ENCODE measurements at places on chromosomes 12 and 14. TPM values are rescaled to one million over a fixed set of nuclear protein-coding genes. Genes with fewer than 3 reads are reported as not detected.

The VDR gene
- total RNA-seq = 0.59 TPM

DNA sequence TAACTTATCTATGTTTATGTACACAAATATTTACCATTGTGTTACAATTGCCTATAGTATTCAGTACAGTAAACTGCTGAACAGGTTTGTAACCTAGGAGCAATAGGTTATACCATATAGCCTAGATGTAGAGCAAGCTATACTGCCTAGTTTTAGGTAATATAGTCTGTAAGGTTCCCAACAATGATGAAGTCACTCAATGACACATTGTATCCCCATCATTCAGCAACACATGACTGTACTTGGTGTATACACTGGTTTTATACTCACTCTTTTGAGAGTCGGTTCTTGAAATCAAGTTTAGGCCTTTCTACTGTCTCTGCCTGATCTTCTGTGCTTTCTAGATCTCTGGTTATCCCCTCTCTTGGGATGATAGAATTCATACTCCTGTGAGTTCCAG is 5.5 kb downstream of the RNASE1 start:
- no peaks in the 10 kb centered on the region for H3K36me3 ChIP-seq
- H3K27me3 ChIP-seq = no peaks in the 10 kb centered on the region
- H3K4me3 ChIP-seq = no peak overlapping the region
- H3K27ac ChIP-seq = no peak overlapping the region

GRCh38 chr12:47773062-47773857 is at the start of gene SLC48A1:
Gene SLC48A1, plus strand, starts transcription at chr12:47773238. Its CDS starts 67 bp downstream, at chr12:47773305.
- no peak for DNase-seq
- no peaks in the 10 kb centered on the region for H3K36me3 ChIP-seq
- H3K4me1 ChIP-seq = no peaks in the 10 kb centered on the region
- H3K4me3 ChIP-seq = peak within 1 kb of the TSS; percentile 91
- H3K27me3 ChIP-seq = no peaks in the 10 kb centered on the region
- H3K27ac ChIP-seq = peak within 1 kb of the TSS; percentile 83

DNA sequence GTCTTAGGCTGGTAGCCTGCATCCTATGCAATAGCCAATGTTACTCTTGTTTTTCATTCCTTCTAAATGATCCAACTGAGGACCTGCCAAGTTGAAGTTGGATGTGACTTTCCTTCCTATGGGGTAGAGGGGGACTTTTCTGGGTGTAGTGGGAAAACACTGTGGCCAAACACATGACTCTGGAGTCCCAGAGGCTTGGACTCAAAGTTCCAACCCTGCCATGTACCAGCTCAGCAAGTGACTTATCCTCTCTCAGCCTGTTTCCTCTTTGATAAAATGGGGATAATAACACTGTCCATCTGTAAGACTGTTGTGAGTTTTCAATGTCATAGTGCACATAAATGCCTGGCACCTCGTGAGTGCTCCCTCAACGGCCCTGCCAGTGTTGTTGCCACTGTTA is 97.0 kb downstream of the ZFP36L1 start:
- H3K4me3 ChIP-seq = no peak overlapping the region
- H3K36me3 ChIP-seq = no peaks in the 10 kb centered on the region
- H3K4me1 ChIP-seq = peaks cover 27% of the 10 kb centered on the region
- no peaks in the 10 kb centered on the region for H3K27me3 ChIP-seq

The LMO3 gene
- total RNA-seq = 8.2 TPM

DNA sequence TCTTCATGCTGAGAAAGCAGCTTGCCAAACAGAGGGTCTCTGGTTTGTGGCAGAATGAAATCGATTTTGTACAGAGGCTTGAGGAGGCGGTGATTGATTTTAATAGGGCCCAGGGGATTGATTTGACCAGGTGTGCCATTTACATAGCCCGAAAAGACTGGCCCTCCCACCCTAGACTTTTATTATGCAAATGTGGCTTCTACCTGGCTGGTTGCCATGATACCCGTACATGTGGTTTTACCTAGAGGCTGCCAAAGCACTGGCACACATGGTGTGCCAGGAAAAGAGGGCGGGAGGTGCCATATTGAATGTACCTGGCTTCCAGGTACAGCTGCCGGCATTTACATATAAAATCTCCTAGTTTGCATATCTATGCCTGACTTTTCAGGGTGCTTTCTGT is 18.0 kb upstream of the GUCY2C start:
- no peak overlapping the region for H3K4me3 ChIP-seq
- H3K4me1 ChIP-seq = no peaks in the 10 kb centered on the region
- H3K27ac ChIP-seq = no peak overlapping the region
- H3K36me3 ChIP-seq = no peaks in the 10 kb centered on the region

- no peak overlapping the region for H3K4me3 ChIP-seq
- DNase-seq = no peak
- no peaks in the 10 kb centered on the region for H3K27me3 ChIP-seq
- H3K27ac ChIP-seq = no peak overlapping the region
- no peaks in the 10 kb centered on the region for H3K4me1 ChIP-seq
Measured at GRCh38 chr12:67202011-67202677, 67.0 kb upstream of the CAND1 start.

DNA sequence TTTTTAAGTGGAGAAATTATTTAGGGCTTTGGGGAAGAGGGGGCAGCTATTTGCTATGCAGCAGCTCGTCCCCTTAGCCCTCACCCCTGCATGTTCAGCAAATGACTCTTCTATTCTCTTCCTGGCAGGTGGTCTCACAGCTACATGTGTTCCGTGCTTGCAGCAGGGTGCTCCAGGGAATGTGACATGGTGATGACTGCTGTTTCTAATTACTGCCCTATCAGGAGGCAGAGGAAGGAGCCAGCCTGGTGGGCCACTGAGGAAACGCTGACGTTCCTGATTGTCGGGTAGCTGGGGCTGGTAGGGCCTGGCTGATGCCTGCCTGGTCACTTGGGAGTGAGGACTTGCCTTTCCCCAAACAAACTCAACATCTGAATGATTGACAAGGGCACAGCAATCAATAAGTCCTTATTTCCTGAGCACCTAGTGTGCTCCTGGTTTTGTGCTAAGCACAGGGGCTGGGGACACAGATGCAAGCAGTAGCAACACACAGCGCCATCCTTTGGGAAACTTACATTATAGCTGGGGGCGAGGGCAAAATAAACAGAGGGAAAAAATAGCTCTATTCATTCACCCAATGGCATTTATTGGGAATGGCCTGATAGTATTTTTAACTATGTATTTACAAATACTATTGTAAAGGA is 377.8 kb downstream of the FUT8 start:
- no peaks in the 10 kb centered on the region for H3K27me3 ChIP-seq
- no peaks in the 10 kb centered on the region for H3K36me3 ChIP-seq
- no peak overlapping the region for H3K4me3 ChIP-seq
- DNase-seq = no peak

The ACVRL1 gene
- 48.1 TPM for total RNA-seq

The CCNT1 gene
- 12.5 TPM for total RNA-seq

The TTC9 gene
- total RNA-seq = 2.2 TPM

The RFX4 gene
- total RNA-seq = not detected

GRCh38 chr14:83300476-83301064 is 1766.9 kb upstream of the SEL1L start:
- H3K4me1 ChIP-seq = no peaks in the 10 kb centered on the region
- no peaks in the 10 kb centered on the region for H3K36me3 ChIP-seq
- H3K27ac ChIP-seq = no peak overlapping the region
- no peak for DNase-seq
- H3K4me3 ChIP-seq = no peak overlapping the region

DNA sequence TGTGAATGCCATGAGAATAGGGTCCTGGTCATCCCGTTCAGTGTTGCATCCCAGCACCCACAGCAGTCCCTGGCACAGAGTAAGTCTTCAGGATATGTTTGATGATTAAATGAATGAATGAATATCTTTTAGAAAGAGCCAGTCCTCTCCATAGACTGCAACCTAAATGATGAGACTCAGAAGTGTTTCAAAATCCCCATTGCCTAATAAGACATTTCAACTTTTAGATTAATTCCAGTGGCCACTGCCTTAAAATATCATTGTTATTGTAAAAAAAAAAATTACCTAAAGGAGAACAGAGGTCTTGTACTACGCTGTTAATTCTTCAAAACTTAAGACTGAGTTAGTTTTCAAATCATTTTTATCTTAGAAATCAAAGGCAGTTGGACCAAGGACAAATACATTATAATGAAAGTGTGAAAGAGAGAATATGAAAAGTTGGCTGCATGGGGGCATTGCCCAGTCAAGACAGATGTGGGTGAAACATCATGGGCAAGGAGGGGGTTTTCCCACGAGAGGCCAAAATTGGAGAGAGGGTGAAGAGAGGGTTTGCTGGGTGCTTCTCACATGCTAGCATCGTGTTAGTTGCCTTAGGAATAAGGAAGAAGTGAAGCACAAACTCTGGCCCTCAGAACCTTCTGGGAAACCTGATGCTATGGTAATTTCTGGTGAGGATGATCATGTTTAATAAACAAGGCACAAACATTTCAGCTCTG is 26.3 kb upstream of the CPM start:
- H3K27me3 ChIP-seq = no peaks in the 10 kb centered on the region
- no peak overlapping the region for H3K27ac ChIP-seq
- no peak for DNase-seq

The WDHD1 gene
- total RNA-seq = 0.59 TPM

- no peaks in the 10 kb centered on the region for H3K36me3 ChIP-seq
- no peaks in the 10 kb centered on the region for H3K4me1 ChIP-seq
- H3K27me3 ChIP-seq = no peaks in the 10 kb centered on the region
- no peak overlapping the region for H3K27ac ChIP-seq
- DNase-seq = no peak
Measured at GRCh38 chr12:66052988-66053615, 77.4 kb downstream of the LLPH start.

DNA sequence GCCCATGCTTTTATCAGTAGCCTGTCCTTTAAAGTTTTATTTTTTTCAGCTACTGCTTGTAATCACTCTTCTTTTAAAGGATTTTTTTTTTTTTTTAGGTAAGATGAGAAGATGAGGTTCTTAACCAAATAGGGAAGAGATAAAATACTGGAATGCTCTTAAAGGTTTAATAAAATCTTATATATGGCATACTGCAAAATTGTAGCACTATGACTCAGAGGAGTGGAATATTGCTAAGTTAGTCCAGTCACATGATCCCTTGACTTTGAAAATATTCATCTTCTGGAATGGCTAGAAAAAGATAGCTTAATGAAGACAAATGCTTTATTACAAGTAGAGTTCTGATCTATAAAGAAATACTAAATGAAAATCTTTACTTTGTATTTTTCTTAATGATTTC is 116.6 kb downstream of the NAV3 start:
- H3K27me3 ChIP-seq = no peaks in the 10 kb centered on the region
- no peak overlapping the region for H3K27ac ChIP-seq
- peaks cover 9% of the 10 kb centered on the region for H3K4me1 ChIP-seq
- H3K36me3 ChIP-seq = no peaks in the 10 kb centered on the region

GRCh38 chr12:74985986-74986319 is 223.7 kb downstream of the KCNC2 start:
- H3K27ac ChIP-seq = no peak overlapping the region
- H3K27me3 ChIP-seq = no peaks in the 10 kb centered on the region
- H3K4me3 ChIP-seq = no peak overlapping the region
- no peak for DNase-seq

DNA sequence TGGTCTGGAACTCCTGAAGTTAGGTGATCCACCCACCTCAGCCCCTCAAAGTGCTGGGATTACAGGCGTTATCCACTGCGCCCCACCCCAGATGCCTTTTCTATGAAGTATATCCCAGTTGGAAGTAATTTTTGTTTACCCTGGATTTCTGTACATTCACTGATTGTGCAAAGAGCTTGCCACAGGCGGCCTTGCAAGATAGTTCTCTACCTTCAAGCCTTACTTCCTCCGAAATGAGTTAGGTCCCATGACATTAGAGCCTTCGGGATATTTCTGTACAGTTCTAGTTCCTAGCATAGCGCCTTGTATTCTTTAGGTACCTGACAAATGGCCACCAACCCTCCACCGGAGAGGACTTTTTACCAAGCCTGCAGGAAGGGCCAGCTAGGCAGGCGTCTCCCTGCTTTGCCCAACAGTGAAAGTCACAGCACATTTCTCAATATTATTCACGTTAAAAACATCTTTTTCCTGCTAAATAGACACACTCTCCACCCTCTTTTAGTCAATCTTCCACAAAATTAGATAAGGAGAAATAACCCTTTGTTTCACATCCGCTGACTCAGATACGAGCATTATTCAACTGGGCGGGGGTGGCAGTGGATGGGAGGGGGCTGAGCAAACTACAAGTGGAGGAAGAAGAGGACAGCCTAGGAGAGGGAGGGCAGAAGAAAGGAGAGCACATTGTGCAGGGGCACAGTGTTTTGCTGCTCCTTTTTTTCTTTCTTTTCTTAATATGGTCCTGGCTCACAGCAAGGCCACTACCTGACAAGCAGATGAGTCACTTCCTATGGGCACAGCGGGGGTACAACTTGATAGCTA is 40.0 kb upstream of the CAPRIN2 start:
- H3K27me3 ChIP-seq = no peaks in the 10 kb centered on the region
- no peaks in the 10 kb centered on the region for H3K36me3 ChIP-seq
- H3K4me1 ChIP-seq = no peaks in the 10 kb centered on the region
- peak overlapping the region; percentile 59 for H3K27ac ChIP-seq

- no peak overlapping the region for H3K4me3 ChIP-seq
- no peaks in the 10 kb centered on the region for H3K36me3 ChIP-seq
- H3K27me3 ChIP-seq = no peaks in the 10 kb centered on the region
- no peak overlapping the region for H3K27ac ChIP-seq
- H3K4me1 ChIP-seq = peaks cover 6% of the 10 kb centered on the region
Measured at GRCh38 chr12:45660330-45660729, 69.2 kb upstream of the ARID2 start.

DNA sequence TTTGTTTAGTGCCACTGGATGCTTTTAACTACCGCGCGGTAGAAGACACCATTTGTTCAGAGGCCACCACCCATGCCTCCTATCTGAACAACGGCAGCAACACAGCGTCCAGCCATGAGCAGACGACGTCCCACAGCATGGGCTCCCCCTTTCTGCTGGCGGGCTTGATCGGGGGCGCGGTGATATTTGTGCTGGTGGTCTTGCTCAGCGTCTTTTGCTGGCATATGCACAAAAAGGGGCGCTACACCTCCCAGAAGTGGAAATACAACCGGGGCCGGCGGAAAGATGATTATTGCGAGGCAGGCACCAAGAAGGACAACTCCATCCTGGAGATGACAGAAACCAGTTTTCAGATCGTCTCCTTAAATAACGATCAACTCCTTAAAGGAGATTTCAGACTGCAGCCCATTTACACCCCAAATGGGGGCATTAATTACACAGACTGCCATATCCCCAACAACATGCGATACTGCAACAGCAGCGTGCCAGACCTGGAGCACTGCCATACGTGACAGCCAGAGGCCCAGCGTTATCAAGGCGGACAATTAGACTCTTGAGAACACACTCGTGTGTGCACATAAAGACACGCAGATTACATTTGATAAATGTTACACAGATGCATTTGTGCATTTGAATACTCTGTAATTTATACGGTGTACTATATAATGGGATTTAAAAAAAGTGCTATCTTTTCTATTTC is 93.2 kb downstream of the FLRT2 start:
- no peak overlapping the region for H3K4me3 ChIP-seq
- no peaks in the 10 kb centered on the region for H3K27me3 ChIP-seq
- no peak overlapping the region for H3K27ac ChIP-seq
- no peaks in the 10 kb centered on the region for H3K4me1 ChIP-seq
- H3K36me3 ChIP-seq = peaks cover 13% of the 10 kb centered on the region

DNA sequence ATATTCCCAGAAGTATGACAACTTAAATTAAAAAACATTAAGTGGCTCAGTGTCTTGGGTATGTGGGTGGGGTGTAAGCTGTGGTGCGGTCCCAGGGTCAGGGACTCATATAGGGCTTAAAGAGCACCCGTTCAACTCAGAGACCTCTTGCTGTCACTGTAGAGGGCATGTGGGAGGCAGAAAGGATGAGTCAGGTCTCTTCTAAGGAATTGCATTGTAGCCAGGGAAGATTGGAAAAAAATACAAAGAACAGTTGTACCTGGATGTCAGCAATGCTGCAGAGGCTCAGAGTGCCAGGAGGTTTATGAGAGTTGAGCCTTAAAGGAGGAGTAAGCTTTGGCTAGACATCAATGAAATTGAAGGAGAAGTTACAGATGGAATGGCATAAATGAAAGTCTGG is 104.1 kb downstream of the MYRFL start:
- H3K36me3 ChIP-seq = no peaks in the 10 kb centered on the region
- no peaks in the 10 kb centered on the region for H3K27me3 ChIP-seq
- no peaks in the 10 kb centered on the region for H3K4me1 ChIP-seq
- no peak overlapping the region for H3K4me3 ChIP-seq
- DNase-seq = no peak

The TAS2R8 gene
- not detected for total RNA-seq
